ENCODE measurements at places on chromosomes 6 and 20. TPM values are rescaled to one million over a fixed set of nuclear protein-coding genes. Genes with fewer than 3 reads are reported as not detected.

The IYD gene
- not detected for polyA plus RNA-seq

The GTSF1L gene
- not detected for polyA plus RNA-seq

The CASS4 gene
- 0.50 TPM for polyA plus RNA-seq

The OR12D3 gene
- polyA plus RNA-seq: not detected

The TMEM242 gene
- polyA plus RNA-seq: 6.2 TPM

The REM1 gene
- not detected for polyA plus RNA-seq

The APCDD1L gene
- polyA plus RNA-seq: 1.7 TPM

The MUC21 gene
- polyA plus RNA-seq: not detected

The NHLRC1 gene
- 1.1 TPM for polyA plus RNA-seq

The SPATS1 gene
- polyA plus RNA-seq: not detected

The FILIP1 gene
- polyA plus RNA-seq: 0.44 TPM

The FOXC1 gene
- polyA plus RNA-seq: 7.8 TPM

The BTNL2 gene
- not detected for polyA plus RNA-seq

The MYMX gene
- polyA plus RNA-seq: not detected

The UBE2J1 gene
- polyA plus RNA-seq: 27.1 TPM

The HLA-DQB2 gene
- polyA plus RNA-seq: not detected

GRCh38 chr6:90000864-90001731 is 106.8 kb downstream of the GJA10 start:
- DNase-seq: no peak

GRCh38 chr6:10960171-10960570 is 73.3 kb downstream of the SYCP2L start:
- DNase-seq: no peak

- no peak for DNase-seq
Observed at GRCh38 chr6:170243791-170244291, 47.0 kb downstream of the DLL1 start.

DNA sequence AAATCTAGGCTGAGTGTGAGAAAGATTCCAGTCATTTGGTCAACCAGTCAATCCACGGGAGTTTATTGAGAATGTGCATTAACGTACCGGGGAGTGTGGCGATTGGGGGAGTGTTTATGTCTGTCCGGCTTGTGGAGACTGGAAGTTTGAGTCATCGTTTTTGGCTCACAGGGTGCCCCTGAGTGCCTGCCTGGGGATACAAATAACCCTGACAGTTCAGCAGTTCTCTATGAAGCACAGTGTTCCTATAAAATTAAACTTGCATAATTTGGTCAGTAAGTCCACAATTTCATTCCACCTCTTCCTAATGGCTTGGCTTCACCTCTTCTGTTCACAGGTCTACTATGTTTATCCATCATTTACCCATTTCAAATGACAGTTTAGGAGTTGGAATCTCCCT is 72.6 kb upstream of the PLEKHG1 start:
- no peak for DNase-seq

DNA sequence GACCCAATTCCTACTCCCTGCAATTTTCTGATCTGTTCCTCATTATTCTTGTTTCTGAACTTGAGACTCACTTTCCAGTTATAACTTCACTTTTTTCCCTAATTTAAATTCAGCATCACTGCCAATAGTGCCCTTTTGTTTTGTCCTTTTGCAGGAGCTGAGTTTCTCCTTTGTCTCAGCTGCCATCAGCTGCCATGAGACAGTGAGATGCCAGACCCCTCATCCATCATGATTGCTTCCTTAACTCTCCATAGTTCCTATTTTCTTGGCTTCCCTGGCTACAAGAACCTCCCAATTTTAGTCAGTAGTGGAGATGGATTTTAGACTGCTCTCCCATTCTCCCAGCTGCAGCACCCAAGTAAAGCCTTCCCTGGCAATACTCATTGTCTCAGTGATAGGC is 518.1 kb downstream of the HDGFL1 start:
- no peak for DNase-seq

GRCh38 chr6:4280031-4280430 is 144.7 kb upstream of the ECI2 start:
- no peak for DNase-seq

DNA sequence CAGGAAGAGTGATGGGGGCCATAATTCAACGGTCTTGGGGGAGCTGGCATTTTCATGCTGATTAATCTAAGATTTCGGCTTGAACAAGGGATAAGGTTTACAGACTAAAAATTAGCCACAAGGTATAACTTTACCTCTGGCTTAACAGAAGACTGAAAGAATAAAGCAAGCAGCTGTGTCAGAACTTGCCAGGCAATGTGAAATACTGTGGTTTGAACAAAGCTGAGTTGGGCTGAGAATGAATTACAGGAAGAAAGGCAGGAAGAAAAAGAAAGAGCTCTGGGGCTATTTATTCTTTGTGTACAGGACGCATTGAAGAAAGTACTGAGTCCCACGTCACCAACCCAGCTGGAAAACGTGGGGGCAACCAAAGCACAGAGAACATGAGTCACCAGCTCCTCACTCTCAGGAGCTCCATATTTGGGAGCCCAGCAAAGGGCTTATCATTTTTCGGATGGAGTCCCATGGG is 121.5 kb upstream of the NEDD9 start:
- DNase-seq: no peak

DNA sequence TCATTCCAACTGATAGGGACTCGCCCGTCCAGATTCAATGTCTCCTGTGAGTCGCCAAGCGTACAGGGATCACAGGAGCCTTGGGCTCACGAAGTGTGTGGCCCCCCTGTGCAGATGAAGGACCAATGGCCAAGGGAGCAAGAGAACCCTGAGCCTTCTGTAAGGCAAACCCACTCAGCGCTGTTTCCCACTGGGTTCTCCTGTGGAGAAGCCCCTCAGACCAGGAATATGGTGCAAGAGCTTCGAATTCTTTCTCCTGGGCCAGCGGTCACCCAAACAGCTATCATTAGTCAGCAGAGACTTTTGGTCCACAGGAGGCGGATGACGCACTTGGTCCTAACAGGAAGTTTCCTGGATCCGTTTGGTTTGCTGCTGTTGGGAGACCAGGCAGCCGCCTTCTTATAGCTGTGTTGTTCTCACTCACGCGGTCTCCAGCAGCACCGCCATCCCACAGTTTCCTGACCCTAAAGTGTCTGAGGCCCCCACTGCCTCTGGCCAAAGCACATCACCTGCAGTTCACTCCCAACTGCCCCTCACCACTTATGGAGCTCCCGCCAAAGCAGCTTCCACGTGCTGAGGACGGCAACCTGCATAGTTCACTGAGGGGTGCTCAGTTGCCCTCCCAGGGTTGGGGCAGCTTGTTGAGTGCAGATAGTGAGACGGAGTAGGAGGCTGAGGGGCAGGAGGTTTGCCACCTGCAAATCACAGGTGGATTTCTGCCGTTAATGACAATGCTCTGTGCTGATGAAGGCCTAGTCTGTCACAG is 268.6 kb downstream of the ERMARD start:
- DNase-seq: no peak

DNA sequence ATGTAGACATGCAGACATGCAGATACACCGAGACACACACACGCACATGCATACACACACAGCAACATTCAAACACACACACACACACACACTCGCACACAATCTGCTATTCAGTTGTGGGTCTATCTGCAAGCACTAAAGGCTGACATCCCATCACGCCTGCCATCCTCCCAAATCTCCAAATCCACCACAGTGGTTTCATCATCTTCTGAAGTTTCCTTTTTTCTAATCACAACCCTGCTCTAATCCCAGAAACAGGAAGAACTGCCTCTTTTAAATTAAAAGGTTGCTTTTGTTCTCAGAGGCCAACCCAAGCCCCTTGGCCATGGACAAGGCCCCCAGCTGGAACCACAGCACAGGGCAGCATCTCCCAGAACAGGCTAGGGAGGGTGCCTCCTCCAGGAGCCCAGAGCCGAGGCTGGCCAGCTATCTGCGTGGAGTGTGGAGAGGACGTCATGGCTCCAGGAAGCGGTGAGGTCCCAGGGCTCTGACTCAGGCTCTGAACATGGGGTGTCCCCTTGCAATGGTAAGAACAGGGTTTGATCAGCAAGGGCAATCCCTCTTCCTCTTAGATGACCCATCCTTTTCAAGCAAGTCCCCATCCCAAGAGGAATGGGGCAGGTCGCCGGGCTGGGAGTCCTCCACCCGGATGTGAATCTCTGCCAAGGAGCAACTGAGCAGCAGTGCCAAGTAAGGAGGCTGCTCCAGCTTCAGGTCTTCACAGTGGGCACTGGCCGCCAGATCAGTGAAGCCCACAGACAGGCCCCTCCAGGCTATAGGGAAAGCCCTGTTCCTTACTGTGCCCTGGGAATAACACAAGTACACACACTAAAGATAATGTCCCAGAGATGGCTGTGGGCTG is 14.7 kb downstream of the FOXF2 start:
- DNase-seq: no peak

- DNase-seq: no peak
Observed at GRCh38 chr6:43935921-43936439, 166.0 kb downstream of the VEGFA start.

- DNase-seq: no peak
Observed at GRCh38 chr6:149888093-149888492, 9.8 kb downstream of the RAET1E start.

DNA sequence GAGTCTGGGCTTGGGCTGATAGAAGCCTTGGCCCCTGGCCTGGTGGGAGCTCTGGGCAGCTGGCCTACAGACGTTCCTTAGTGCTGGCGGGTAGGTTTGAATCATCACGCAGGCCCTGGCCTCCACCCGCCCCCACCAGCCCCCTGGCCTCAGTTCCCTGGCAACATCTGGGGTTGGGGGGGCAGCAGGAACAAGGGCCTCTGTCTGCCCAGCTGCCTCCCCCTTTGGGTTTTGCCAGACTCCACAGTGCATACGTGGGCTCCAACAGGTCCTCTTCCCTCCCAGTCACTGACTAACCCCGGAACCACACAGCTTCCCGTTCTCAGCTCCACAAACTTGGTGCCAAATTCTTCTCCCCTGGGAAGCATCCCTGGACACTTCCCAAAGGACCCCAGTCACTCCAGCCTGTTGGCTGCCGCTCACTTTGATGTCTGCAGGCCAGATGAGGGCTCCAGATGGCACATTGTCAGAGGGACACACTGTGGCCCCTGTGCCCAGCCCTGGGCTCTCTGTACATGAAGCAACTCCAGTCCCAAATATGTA is 957 bp upstream of the VEGFA start:
- DNase-seq: no peak

DNA sequence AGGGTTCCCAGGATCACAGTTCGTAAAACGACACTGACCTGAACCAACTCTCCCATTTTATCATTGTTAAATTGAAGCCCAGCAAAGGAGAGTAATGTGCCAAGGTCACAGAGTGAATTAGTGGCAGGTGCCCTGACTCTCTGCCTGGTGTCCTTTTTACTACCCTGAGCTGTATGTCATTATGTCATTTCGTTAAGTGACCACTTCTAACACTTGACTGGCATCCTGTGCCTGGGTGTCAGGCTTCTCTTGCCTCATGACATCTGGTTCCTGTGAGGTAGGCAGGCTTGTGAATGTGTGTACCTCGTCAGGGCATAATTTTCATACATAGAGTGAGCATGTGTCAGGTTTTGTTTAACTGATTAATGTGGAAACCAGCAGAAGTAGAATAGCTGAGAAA is 48.6 kb downstream of the RALY start:
- DNase-seq: no peak

DNA sequence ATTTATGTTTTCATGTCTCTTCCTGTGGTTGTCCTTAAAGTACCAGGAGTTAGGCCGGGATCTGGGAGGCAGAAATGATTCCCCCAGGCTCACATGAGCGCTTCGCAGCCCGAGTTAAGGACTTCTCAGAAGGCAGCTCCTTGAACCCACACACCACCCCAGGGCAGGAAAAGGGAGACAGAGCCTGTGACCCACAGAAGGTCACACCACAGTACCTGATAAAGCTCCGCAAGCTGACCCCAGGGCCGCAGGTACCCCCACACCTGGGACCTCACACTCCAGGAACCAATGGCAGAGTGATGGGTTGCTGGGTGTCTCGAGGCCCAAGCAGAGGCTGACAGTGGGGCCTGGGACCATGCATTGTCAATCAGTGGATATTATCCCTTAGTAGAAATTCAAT is 207.6 kb downstream of the CDH4 start:
- DNase-seq: no peak

DNA sequence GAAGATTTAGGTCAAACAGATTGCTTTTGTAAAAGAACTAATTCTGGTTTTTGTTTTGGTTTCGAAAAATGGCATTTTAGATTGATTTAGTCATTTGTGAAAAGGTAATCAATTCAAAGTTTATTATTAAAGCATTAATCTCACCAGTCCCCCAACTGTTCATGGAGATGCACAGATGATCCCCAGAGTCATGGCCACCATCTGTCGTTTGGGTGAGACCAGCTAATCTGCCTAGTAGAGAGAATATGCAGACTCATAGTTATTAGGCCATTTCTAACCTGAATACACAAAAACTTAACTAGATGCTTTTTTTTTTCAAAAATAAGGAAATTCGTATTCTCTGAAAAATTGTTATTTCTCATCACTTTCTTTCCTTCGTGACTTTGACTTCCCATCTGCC is 58.1 kb downstream of the C6orf58 start:
- no peak for DNase-seq

DNA sequence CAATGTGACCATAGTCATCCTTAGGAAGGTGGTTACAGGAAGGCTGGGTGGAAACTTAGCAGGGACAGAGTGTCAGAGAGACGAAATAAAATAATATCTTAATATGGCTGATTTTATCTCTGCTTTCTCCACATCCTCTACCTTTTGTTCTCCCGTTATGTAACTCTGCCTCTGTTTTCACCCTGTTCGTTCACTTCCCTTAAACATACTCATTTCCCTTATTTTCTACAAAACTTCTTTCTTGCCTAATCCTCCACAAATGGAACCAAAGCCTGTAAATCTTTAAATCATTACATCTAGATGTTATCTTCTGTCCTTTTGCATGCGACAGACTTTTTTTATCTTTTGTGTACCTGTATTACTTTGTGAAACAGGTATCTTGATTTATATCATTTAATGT is 23.3 kb upstream of the CRIP3 start:
- DNase-seq: no peak

- DNase-seq: no peak
Observed at GRCh38 chr6:163985710-163986109, 571.2 kb downstream of the QKI start.

- DNase-seq: no peak
Observed at GRCh38 chr6:44342052-44342451, 398 bp upstream of the SPATS1 start.

DNA sequence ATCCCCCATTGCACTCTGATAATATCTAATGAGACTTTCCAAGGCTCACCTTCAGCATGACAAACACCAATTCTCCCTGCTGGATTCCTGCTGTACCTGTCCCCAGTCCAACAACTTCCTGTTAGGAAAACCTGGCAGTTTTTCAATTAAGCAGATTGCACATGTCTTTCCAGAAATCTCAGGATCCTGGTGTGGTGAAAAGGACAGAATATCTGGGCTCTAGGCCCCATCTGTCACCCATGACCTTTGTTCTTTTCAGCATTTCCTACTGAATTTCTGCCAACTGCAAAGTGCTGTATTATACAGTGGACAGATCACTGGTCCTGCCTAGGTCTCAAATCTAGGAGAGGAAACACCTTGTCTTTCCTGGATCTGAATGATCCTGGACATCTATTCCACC is 27.7 kb upstream of the DTNBP1 start:
- no peak for DNase-seq

DNA sequence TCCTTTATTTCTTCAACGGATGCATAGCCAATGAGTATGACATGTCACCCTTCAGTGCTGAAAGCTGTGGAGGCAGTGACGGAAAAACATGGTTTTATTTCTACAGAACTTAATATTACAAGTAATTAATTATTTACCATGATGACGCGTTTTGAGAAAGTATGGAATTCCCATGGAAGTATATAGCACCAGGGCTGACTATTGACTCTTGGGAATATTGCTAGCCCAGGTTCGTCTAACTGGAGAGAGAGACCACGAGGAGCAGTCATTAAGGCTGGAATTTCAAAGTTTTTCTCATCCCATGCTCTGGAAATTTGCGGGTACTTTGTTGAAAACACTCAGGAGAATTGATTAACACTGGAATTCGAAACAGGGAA is 155.2 kb upstream of the PRSS16 start:
- no peak for DNase-seq

Data from BJ (cell line).